ENCODE measurements at places on chromosomes 11 and 22. TPM values are rescaled to one million over a fixed set of nuclear protein-coding genes. Genes with fewer than 3 reads are reported as not detected.

Gene OR5P2
- total RNA-seq = not detected

Gene EFEMP2
- total RNA-seq = 229 TPM

Gene OSM
- not detected for total RNA-seq

Gene RAB36
- total RNA-seq = 4.4 TPM

Data from cardiac ventricle fibroblast (primary cell).